ENCODE measurements at places on chromosomes 3 and 15. TPM values are rescaled to one million over a fixed set of nuclear protein-coding genes. Genes with fewer than 3 reads are reported as not detected.

DNA sequence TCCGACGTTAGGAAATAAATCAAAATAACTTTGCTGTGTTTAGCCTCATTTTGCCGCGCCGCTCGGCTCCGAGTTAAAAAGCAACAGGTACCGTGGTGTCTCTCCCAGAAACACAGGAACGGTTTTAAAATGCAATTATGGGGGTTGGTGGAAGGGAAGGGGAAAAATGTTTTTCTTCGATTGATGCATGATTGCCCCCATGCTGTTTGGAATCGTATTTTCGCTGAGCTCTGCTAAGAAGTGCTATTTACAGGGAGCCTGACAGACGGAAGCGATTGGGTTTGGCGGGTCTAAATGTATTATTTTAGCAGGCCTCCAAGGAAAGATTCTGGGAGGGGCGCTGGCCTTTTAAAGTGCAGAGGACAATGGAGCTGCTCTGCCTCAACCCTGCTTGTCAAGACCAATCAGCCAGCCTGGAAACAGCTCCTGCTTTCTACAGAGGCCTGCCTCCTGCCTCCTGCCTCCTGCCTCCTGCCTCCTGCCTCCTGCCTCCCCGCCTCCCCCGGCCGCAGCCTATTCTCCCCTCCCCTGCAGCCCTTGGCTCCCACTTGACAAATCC is 156.7 kb upstream of the TLE3 start:
- no peak for DNase-seq

- no peak for DNase-seq
These were observed 120.0 kb upstream of the CTDSPL start for GRCh38 chr3:37741644-37742043.

DNA sequence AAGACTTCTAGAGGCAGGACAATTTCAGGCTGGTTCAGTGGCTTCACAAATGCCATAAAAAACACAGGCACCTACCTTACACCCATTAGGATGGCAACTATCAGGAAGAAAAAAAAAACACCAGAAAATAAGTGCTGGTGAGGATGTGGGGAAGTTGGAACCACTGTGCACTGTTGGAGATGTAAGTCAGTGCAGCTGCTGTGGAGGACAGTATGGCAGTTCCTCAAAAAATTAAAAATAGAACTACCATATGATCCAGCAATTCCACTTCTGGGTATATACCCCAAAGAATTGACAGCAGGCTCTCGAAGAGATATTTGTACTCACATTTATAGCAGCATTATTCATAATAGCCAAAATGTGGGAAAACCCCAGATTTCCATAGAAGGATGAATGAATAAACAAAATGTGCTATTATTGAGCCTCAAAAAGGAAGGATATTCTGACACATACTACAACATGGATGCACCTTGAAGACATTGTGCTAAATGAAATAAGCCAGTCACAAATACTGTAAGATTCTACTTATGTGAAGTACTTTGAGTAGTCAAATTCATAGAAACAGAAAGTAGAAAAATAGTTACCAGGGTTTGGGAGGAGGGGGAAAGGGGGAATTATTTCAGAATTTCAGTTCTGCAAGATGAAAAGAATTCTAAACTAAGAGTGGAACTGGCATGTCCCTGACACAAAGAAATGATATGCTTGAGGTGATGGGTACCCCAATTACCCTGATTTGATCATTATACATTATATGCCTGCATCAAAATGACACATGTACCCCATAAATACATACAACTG is 40.9 kb downstream of the NR1D2 start:
- no peak for DNase-seq

DNA sequence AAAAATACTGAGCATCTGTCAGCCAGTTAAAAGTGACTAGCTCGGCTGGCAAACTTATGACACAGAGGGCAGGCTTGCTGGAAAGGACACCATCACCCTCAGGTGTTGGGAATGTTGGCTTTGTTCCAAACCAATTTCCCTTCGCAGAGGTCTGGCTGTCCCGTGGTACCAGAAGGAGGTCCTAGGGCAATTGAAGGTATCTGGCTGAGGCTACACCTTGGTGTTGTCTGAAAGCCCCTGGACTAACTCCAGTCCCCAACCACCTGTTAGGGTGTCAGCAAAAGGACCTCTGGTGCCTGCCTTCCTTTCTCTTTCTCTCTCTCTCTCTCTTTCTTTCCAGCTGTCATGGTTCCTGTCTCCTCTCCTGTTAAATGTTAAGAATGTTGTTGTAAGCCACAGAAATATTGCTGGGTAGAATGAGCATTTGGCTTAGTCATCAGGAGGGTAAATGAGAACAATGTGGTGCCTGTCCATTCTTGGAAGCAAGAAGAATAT is 12.5 kb downstream of the PRR20G start:
- no peak for DNase-seq

Gene EPHA6
- not detected for total RNA-seq

Gene SPINK8
- total RNA-seq: not detected

Gene MAP6D1
- total RNA-seq: 1.2 TPM

Gene EFCAB12
- 2.3 TPM for total RNA-seq

- no peak for DNase-seq
These were observed 2.8 kb downstream of the MRAS start for GRCh38 chr3:138351151-138351550.

GRCh38 chr15:51677021-51677420 is 4.3 kb upstream of the SCG3 start:
- DNase-seq: no peak

- DNase-seq: no peak
These were observed 263.1 kb downstream of the ADAMTS17 start for GRCh38 chr15:100078511-100079220.

GRCh38 chr15:41921639-41922038 is 27.8 kb upstream of the SPTBN5 start:
- no peak for DNase-seq

Gene CMTM8
- 8.6 TPM for total RNA-seq

DNA sequence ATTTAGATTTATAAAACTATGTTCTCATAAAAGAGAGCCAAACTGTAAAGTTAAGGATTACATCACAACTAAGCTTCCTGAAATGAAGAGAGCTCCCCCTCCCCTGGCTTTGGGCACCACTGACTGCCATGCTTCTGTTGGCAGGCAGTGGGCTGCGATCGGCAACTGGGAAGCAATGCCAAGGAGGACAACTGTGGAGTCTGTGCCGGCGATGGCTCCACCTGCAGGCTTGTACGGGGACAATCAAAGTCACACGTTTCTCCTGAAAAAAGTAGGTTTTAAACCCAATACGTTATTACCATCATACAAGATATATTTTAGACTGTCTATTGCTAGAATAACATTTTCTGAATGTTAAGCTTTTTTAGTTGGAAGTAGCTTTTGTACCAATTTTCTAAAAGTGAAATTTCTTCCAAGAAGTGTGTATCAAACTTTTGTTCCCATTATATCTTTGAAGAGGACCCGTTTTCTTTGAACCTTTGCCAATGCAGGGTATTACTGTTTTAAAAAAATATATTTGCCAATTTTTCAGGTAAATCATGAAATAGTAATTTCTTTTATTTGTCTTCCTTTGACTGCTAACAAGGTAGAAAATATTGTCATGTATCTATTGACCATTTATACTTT is 184.1 kb downstream of the ADAMTSL3 start:
- DNase-seq: no peak

DNA sequence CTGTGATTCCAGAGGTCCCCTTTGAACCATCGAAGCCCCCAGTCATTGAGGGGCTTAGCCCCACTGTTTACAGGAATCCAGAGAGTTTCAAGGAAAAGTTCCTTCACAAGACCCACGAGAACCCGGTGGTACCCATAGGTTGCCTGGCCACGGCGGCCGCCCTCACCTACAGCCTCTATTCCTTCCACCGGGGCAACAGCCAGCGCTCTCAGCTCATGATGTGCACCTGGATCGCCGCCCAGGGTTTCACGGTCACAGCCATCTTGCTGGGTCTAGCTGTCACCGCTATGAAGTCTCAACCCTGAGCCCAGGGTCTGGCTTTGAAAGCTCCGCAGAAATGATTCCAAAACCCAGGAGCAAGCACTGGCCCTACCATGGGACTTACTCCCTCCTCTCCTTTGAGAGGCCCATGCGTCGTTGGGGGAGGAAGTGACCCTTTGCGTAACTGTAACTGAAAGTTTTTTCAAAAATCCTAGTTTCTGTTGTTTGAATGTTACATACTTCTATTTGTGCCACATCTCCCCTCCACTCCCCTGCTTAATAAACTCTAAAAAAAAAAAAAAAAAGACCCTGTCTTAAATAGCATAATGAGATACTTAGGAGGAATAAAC is 85.1 kb upstream of the CSPG5 start:
- no peak for DNase-seq

DNA sequence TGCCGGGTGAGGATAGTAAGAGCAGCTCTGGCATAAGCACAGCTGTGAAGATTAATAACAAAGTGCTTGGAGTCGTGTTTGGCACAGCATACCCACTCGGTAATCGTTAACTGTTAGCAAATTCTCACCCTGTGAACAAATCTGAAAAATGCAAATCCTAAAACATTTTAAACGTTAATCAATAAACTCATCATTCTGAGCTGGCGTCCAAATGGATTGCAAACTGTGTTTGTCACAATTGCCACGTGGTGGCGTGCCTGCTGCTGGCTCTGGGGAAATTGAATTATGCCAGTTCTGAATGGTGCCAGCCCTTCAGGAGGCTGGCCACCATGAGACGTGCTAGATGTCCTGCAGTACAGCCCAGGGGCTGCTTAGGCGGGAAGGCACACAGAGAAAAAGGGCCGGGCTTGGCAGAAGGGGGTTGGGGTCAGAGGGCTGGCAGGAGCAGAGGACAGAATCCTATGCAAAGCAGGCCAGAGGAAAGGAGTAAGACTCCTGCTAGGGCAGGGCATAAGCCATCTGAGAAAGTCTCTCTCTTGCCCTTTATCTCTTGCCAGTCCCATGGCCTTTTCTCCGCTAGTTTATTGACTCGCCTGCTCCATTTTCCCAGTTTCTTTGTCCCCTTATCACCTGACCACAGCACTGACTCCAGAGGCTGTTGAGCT is 22.1 kb upstream of the POLG start:
- no peak for DNase-seq

- DNase-seq: no peak
These were observed 14.1 kb upstream of the CCR8 start for GRCh38 chr3:39315420-39315819.

GRCh38 chr3:52721002-52721729 is 15.3 kb downstream of the SPCS1 start:
- peak; percentile 69 for DNase-seq

DNA sequence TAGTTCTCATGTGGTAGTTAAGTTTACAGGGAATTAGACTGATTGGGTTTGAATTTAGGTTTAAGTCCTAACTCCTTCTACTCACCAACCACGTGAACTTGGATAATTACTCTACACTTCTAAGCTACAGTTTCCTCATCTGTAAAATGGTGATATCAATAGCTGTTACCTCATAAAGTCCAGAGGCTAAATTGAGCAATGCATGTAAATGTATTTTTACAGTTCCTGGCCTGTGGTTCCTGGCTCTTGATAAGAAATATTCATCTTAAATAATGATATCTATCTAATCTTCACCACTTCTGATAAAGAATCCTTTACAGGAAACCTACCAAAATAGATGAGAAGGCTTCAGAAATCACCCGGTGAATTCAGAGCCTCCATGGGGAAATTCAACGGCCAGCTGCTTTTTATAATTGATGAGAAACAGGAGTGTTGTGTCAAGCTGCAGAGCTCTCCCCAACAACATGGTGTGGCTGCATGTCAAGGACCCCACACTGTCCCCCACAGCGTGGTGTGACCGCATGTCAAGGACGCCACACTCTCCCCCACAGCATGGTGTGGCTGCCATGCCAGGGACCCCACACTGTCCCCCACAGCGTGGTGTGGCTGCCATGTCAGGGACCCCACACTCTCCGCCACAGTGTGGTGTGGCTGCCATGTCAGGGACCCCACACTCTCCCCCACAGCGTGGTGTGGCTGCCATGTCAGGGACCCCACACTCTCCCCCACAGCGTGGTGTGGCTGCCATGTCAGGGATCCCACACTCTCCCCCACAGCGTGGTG is 80.8 kb upstream of the PEX5L start:
- no peak for DNase-seq

DNA sequence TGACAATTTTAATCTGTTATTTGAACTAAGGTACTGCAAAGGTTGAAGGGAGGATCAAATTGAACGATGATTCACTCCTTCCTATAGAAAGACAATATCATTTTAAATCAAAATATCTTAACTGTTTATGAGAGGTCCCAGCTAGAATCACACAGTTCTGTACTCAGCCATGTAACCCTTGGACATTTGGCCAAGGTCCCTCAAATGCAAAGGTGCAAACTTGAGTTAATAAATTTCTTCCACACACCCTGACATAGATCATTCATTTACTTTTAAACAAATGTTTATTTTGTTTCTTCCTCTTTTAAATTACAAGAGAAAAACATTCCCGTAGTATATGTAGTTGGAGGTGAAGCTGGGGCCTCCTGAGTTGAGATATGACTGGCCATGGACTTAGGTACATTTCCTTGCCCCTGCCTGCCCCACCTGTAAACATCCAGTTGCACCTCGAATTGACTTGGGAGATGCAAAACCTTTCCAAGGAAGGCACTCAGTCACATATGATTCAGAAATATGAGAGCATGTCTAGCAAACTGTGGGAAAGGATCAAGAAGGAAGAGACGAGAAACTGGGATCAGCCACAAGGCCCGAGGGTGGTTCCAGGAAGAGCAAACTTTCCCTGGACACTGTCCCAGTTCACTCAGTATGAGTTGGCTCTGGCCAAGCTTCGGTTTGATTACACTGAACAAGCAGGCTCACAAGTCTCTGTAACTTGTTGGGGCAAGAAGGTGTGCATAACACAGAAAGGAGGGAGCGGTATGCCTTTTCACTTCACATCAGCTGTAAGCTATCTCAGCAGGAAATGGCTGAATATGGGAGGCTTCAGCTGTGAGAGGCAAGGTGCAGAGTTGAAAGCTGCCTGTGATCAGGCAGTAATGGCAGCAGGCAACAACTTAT is 6.7 kb downstream of the TNFSF10 start:
- DNase-seq: no peak

DNA sequence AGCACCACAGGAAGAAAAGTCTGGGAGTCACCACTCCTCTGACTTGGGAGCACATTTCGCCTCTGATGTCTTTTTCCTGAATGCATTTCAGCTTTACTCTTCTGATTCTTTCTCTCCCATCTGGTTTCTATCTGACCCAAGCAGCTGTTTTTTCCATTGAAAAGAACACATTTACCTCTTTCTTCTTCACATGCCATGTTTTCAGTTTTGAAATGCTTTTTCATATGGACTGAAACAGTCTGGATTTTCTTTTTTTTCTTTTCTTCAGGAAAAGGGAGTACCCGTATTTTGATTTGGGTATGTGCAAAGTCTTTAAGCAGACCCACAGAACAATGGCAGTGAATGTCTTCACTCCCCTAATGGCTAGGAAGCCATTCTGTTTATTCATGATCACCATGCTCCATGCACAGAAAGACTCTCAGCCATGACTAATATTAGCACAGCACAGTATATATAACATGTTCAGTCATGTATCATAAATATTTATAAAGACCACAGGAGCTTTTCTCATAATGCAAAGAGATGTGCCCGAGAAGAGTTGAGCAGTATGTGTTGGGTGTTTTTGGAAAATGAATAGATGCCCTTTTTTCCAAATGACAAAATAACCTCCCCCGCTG is 82.7 kb upstream of the LRIG1 start:
- DNase-seq: no peak

Gene GRIP2
- not detected for total RNA-seq

Gene PLCB2
- 187 TPM for total RNA-seq

Data from naive thymus-derived CD4-positive, alpha-beta T cell (primary cell).